ENCODE measurements at places on chromosomes 3 and 15. TPM values are rescaled to one million over a fixed set of nuclear protein-coding genes. Genes with fewer than 3 reads are reported as not detected.
A peak's percentile ranks its signal among the peaks of the same experiment; 100 is the strongest.

DNA sequence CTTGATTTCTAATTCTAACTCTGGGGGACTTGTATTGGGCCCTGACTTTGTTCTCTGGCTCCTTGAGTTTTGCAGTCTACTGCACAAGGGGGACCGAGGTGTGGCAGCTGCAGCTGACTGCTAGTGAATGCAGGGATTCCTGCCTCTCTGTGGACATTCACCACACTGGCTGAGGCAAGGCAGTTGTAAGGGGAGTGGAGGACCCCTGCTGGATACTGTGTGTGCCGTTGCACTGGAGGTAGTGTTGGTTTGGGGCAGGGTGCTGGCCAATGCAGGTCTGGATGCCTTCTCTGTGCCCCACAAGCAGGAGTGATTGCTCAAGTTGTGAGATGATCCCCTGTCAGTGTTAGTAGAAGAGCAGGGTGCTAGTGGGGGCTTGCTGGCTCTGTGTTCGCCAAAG is 626.1 kb downstream of the SQOR start:
- DNase-seq = no peak

- no peak for DNase-seq
Measured at GRCh38 chr3:130853581-130853980, 40.3 kb upstream of the ATP2C1 start.

- DNase-seq = no peak
Measured at GRCh38 chr15:60237446-60237845, 160.3 kb downstream of the ANXA2 start.

DNA sequence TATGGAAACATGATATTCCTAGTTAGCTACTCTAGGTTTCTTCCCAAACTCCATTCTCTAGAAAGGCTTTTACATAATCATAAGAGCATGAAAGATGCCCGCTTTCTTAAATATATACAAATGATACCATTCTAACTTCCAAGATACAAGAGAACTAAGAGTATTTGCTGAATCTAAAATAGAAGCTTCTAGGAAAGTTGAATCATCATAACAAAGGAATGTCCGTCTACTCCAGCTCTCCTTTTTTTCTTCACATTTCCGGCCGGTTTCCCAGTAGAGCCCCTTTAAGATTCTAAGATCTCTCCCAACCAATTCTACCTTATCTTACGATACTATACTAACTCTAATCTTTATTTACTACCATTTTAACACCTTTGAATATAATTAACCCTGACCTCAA is 60.1 kb downstream of the RAD18 start:
- no peak for DNase-seq

- no peak for DNase-seq
Measured at GRCh38 chr3:64956711-64957325, 269.0 kb upstream of the ADAMTS9 start.

Gene HDDC3
- total RNA-seq = 12.7 TPM

Gene PLSCR2
- 0.71 TPM for total RNA-seq

DNA sequence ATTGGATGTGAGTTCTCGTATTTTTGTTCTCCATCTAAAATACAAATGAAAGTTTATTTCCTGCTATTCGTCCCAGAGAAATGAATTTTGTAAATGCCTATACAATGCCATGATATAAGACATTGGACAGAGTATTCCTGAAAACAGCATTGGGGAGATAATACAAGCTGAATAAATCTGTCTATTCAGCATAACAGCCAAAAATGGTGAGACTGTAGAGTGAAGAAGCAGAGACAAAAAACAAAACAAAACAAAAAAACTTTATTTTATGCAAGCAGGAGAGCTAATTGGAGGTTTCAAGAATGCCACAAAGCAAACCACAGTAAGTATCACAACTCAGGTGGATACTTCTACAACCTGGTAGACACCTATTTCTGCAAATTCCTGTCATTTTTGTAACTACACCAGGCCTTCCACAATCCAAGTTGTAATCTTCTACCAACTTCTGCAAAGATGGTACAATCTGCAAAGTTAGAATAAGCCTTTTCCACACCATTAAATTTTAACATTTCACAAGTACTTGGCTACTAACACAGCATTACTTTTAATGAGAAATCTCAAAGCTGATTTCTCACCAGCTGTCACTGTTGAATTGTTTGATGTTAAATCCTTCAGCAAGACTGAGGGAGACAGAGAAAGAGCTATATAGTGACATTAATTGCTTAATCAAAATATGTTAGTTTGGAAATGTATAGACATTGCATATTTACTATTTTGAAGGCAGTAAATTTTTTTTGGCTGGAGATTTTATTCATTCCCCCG is 163.1 kb downstream of the CLSTN2 start:
- DNase-seq = no peak

Gene PDZRN3
- 37.9 TPM for total RNA-seq

DNA sequence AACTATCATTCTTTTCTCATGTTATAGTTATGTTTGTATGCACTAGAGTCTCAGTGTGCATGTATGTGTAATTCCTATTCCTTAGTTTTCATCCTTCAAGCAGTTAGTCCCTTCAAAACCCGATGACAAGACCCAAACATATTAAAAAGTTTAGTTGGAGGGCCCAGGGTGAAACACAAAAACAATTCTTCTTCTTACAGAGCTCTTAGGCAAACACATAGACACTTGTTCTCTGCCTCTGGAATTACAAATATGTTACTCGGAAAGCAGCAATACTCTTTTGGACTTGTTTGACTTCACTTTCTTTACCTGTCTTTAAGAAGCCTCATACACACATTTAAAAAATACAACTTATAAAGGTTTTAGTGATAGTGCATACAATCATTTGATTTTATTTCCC is 763 bp upstream of the CNTN6 start:
- DNase-seq = no peak

Gene EPHA3
- total RNA-seq = 12.6 TPM

DNA sequence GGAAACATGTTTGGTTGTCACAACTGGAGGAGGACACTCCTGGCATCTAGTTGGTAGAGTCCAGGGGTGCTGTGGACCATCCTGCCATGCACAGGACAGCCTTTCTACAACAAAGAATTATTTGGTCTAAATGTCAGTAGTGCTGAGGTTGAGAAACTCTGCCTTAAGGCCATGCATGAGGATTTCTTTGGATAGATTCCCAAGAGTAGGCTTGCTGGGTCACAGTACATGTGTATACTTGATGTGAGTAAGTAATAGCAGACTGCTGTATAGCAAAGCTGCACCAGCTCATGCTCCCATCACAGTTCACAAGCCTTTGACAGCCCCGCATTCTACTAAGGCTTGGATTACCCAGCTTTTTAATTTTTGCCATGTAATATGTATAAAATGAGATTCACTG is 151.3 kb downstream of the MFSD1 start:
- DNase-seq = no peak

Gene IL16
- total RNA-seq = 54.0 TPM

DNA sequence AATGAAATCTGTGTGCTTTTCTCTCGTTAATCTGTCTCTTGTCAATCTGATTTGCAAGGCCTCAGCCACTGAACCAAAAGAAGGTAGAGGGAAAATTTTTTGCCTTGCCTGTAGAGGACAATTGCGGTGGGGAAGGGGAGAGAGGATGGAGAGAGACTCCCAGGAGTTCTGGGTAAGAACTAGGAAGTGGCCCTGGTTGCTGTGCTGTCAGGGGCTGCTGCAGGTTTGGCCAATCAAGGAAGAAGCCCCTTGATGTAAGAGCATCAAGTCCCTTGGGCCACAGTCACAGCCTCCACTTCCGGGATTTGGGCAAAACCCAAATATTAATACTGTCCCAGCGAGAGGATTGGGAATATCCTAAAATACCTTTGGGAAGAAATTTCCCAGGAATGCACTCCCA is 43.3 kb downstream of the TRANK1 start:
- DNase-seq = no peak

- DNase-seq = no peak
Measured at GRCh38 chr3:133733226-133733625, 13.0 kb upstream of the TF start.

GRCh38 chr3:187618722-187619121 is 51.5 kb downstream of the SST start:
- DNase-seq = no peak

- DNase-seq = no peak
Measured at GRCh38 chr3:46986055-46986730, 6.7 kb downstream of the NBEAL2 start.

DNA sequence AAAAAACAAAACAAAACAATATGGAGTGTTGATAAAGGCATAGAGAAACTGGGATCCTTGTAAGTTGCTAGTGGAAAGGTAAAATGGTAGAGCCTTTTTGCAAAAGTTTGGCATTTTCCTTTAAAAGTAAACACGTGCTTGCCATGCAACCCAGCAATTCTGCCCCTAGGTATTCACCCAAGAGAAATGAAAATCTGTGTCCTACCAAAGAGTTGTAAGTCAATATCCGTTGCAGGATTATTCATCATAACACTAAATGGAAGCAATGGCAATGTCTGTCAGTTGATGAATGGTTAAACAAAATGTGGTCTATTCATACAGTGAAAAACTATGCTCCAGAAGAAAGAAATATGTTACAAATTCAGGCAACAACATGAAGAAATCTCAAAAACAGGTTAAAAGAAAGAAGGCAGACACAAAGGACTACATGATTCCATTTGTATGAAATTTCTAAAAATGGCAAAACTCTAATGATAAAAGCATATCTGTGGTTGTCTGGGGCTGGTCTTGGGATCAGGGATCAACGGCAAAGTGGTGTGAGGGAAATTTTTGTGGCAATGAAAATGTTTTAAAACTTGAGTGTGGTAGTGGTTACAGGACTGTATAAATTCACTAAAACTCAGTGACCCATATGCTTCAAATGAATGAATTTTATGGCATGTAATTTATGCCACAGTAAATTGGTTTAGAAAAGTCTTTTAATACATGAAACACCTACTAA is 229.6 kb downstream of the OPA1 start:
- DNase-seq = no peak

- DNase-seq = no peak
Measured at GRCh38 chr15:31488437-31489204, 162.0 kb downstream of the KLF13 start.

Gene FBXO40
- not detected for total RNA-seq

DNA sequence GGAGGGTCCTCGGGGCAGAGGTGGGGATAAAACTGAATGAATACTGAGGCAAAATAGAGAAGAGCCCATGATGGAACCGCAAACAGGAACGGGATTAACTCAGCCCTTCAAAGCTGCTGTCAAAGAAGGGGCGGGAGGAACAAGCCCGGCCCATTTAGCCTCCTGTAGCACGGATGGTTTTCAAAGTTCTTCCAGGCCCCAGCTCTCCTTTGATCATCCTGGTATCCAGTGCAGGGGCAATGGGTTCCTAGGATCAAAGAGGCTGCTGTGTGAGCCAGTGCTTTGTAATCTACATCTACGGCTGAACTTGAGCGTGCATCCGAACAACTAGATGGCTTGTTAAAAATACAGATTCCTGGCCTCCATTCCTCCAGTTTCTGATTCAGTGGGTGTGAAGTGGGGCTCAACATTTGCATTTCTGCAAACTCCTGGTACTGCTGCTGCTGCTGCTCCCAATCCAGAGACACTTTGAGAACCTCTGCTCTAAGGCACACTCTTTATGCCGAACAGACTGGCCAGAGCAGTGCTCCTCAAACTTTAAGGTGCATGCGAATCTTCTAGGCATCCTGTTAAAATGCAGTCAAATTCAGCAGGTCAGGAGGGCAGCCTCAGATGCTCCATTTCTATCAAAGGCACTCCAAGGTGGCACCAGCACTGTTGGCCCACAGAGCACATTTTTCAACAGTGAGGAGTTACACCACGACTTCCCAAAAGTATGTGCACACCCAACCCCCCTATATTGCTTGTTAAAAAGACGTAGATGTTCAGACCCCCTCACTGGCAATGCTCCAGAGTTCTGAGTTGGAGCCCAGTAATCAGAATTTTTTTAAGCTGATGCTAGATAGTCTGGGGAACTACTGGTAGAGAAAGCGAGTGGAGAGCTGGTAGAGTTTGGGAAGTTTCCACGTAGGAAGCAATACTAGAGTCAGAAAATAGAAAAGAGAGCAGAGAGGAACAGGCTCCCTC is 5.6 kb downstream of the GALNT15 start:
- no peak for DNase-seq

Gene PIGX
- 18.4 TPM for total RNA-seq

- no peak for DNase-seq
Measured at GRCh38 chr3:12286927-12287726, 1.7 kb upstream of the PPARG start.

Gene SI
- total RNA-seq = not detected

- no peak for DNase-seq
Measured at GRCh38 chr3:168794427-168794826, 698.7 kb upstream of the GOLIM4 start.

- no peak for DNase-seq
Measured at GRCh38 chr3:159904911-159905310, 83.7 kb upstream of the IL12A start.

DNA sequence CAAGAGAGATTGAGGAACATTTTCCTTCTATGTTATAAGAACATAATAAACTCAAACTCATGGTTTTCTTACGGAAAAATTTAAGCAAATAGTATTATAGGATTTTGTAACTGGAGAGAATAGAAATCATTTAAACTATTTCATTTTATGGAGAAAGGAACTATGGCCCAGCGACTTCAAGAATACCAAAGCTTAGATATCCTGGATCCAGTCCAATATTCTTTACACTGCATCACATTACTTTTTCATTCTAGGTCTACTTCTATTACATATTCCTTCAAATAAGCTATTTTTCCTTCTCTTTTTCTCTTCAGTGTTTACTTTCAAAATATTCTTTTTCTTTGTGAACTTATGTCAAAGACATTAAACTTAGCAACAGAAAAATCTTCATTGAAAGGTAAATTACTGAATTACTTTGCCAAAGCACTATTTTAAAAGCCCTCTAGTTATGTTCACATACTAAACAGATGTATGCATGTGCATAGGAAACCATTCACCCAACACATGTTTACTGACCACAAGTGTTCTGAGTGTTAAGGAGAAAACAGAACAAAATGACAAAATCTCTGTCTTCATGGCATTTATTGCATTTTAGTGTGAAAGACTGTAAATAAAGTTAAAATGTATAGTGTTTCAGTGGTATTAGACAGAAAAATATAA is 20.4 kb downstream of the KPNA4 start:
- no peak for DNase-seq

DNA sequence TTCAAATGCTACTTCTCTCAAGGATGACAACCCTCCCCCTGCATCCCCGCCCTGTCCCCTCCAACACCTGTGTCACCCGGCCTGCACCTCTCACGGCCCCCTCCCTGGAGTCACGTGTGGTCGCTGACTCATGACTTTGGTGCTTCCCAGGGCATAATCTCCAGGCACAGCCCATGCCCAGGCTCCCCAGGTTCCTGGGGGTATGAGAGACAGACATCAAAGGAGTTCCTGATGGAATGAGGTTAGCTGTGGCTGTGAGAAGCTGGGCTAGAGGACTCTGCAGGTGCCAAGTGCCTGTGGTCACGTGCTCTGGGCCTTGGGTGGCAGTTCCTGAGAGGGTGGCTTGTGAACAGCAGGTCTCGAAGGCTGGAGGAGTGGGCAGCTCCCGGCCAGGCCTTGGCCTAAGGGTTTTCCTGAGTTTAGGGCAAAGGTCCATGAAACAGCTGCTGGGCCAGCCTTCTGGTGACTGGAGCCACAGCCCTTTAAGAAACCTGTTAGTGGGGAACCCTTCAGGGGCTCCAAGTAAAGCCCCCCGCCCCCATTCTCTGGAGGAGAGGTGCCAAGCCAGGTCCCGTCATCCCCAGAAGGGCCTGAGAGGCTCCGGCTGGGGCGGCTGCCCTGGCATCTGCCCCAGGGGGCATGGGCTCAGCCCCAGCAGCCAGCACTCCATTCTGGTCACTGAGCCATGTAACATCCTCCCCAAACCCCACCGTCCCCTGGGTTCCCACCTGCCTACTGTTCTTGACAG is 230.0 kb downstream of the XXYLT1 start:
- peak; percentile 40 for DNase-seq

All from sciatic nerve (tissue), 2 donors.